ENCODE measurements at places on chromosomes 4 and X.

DNA sequence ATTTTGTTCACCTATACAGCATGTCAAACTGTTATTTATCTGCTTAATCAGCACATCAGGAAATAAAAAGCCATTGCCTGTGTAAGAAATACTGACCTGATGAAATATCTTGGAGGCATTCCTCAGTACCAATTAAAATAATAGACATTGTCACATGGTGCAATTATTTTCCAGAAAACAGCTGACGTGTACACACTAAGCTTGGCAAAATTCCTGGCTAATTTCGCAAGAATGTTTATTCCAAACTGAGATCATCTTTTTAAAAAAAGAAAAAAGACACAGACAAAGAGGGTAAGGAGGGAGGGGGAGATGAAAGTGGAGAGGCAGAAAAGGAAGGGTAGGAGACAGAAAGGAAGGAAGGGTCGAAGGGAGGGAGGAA is 61.9 kb upstream of the NFKB1 start:
- DNase-seq, result no peak

DNA sequence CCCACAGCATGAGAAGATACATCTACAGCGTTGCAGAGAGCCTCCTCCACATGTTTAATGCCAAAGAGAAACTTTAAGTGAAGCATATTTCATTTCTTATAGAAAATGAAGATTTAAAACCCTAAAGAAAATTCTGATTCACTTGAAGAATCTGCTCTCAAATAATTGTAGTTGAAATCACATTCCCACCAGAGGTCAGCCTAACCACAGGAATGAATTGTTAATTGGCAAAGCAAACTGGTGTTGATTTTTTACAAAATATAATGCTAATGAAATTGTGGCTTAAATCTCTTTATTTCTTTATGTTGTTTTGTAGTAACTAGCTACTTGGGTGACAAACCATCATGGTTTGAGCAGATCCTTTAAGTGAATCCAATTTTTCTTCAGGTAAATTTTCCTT is 31.1 kb upstream of the WDR17 start:
- peak; percentile 0 for DNase-seq

DNA sequence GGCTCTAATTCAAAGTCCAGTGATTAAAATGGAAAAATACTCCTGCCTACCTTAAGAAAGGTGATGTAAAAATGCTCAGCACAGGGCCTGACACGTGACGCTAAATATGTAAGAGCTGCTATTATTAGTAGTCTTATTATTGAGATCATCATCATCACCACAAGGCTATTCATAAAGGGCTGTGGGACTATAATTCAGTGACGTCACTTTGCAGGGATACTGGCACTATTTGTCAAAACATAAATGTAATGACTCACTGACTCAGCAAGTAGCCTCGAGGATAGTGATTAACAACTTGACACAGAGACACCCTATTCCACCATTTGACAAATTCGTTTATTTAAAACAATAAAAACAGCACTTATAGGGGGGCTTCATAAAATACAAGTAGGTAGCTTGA is 258.9 kb downstream of the SPANXN1 start:
- DNase-seq, result no peak

DNA sequence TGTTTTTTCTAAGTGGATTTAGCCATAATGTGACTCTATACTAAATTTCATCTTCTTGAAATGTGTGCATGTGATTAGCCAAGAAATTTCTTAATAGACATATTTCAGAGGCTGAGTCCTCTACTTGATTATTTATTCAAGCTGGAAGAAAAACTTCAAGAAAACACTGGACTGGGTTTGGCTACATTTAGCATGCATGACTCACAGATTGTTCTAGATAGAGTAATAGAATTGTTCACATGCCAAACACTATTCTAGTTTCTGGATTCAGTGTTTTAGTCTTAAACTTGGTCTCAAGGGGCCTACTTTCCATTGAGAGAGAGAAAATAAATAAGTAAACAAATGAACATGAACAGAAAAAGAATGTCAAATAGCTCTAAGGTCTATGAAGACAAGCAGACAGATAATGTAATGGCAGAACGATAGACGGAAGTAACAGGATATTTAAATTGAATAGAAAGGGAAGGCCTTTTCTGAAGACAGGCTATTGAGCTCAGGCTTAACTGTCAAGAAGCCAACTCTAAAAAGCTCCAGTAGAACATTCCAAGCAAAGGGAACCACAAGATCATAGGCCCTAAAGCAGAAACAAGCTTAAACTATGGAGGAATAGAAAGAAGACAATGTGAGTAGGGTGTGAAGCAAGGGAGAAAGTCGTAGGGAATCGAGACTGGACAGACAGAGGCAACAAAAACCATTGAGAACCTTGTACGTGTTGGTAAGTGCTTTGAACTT is 104.6 kb downstream of the TMEM144 start:
- DNase-seq, result no peak

- DNase-seq, result no peak
Measured at GRCh38 chrX:82695066-82695465, 813.0 kb upstream of the POU3F4 start.

- DNase-seq, result no peak
Measured at GRCh38 chr4:25161593-25161950, 1.3 kb upstream of the SEPSECS start.

DNA sequence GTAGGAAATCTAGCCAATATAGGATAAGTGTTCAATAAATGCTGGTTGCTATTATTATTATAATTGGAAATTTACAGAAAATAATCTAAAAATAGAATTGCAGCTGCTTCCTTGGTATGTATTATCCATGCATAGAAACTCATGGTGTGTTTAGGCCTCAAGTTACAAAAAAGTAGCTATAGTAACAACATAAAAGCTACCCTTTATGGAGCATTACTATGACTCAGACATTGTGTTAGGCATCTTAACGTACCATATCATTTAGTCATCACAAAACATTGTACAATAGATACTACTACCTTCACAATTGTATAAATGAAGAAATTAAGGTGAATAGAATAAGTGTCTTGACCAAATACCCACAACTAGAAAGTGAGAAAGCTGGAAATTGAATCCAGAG is 126.9 kb upstream of the NRK start:
- DNase-seq, result no peak

DNA sequence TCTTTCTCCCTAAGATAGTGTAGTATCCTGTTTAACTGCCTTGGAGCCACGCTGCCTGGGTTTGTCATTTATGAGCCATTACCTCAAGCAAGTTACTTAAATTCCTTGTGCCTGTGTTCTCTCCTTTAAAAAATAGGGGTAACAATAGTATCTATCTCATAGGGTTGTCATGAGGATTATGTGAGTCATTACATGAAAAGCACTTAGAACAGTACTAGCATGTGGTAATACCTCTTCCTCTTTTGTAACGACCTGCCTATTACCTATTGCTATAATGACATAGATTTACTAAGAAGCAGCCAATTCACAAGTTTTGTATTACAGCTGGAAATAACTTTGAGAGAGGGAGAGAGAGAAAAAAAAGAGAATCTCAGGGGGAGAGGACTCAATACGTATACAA is 834.7 kb downstream of the RAPGEF2 start:
- no peak for DNase-seq

- no peak for DNase-seq
Measured at GRCh38 chrX:139287155-139287924, 243.2 kb upstream of the F9 start.

- no peak for DNase-seq
Measured at GRCh38 chr4:72557021-72557420, 12.0 kb downstream of the ADAMTS3 start.

- DNase-seq, result no peak
Measured at GRCh38 chr4:79609817-79610216, 201.8 kb upstream of the GK2 start.

DNA sequence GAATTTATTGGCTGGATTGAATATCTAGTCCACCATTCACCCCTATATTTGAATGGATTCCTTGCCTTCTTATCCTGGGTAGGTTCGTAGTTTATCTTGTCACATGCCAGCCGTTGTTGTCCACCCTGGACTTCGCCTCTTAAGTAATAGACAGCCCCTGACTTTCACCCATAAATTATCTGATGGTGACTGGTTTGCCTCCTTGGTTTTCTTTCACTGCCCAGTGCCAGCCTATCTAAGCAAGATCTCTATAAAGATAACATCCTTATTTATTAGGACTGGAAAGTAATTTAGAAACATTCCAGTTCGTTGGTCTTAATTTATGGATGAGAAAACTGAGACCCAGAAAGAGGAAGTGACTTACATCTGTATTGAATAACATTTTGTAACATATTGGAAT is 410.3 kb downstream of the RPA4 start:
- DNase-seq, result no peak

DNA sequence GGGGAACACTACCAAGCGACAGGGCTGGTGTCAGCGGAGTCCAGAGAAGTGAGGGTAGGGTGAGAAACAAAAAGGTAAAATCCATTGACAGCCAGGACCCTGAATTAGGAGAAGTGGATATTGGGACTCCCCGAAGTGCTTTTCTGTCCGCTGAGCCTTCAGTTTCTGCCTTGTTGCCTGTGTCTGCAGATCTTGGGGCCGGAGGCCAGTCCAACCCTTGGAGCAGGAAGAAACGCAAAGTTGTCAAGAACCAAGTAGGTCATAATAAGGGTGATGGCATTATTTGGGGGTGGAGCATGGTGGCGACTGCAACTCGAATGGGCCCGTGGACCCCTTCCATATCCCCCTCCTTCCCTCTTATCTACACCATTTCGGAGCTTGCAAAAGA is 1.0 kb downstream of the ARMCX1 start:
- DNase-seq, result no peak

DNA sequence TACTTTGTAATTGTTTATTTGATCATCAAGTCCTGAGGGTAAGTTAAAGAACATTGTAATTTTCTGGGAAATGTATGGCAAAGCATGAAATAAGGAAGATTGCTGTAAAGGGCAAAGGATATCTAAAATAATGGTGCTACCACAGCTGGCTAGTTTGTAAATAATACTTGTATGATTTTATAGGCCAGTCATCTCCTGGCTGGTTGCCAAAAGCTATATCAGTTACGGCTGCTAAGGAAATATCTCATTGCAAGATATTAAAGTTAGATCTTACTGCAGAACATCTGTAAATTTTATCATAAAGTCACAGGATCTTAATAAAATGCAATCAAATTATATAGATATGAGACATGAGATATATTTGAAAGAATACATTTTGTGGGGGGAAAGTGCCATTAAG is 150.8 kb upstream of the CXCL13 start:
- DNase-seq, result no peak

DNA sequence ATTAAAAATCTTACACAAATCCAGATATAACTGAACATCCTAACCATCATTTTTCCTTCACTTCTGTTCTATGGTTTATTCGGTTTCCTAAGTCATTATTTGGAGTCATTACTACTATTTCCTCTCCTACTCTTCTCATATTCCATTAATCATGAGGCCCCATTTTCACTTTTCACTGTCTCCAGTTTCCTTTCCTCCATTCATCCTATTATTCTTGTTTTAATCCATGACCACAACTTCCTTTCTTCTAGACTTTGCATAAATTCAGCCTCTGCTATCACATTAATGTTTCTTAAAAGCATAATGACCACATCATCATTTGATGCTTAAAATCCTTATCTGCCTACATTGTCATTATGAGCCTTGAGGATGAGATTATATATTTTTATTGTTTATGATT is 555.0 kb upstream of the NDST4 start:
- DNase-seq, result no peak

GRCh38 chrX:109299091-109299490 is 182.8 kb downstream of the GUCY2F start:
- DNase-seq, result no peak

- no peak for DNase-seq
Measured at GRCh38 chr4:75662626-75663025, 10.6 kb downstream of the G3BP2 start.

DNA sequence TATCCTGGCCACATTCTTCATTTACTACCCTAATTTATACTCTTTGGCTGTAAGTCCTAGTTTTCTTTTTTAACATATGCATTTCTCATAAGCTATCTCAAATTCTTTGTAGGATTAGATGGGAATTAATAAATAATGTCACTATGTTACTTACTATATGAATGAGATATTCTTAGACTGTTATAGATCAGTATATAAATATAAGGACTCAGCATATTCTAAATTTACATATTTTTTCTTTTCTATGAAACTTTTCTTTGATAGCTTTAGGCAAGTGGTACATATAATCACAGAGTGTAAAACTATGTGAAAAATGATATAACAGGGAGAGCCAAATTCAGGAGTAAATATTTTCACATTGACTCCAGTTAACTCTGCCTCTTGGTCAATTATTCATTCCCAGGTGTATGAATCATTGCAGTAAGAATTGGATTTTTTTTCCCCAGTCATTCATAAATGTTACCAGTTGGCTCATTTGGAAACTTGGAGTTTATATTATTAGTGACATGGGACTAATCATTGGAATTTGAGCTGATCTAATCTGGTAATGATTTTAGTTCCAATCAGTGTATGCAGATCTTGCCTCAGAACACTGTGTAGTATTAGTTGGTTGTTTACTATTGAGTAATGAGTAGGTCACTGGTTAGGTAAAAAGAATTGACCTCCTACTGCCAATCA is 25.3 kb downstream of the FHIP1A start:
- no peak for DNase-seq

- no peak for DNase-seq
Measured at GRCh38 chrX:76064825-76065224, 108.0 kb upstream of the PBDC1 start.

DNA sequence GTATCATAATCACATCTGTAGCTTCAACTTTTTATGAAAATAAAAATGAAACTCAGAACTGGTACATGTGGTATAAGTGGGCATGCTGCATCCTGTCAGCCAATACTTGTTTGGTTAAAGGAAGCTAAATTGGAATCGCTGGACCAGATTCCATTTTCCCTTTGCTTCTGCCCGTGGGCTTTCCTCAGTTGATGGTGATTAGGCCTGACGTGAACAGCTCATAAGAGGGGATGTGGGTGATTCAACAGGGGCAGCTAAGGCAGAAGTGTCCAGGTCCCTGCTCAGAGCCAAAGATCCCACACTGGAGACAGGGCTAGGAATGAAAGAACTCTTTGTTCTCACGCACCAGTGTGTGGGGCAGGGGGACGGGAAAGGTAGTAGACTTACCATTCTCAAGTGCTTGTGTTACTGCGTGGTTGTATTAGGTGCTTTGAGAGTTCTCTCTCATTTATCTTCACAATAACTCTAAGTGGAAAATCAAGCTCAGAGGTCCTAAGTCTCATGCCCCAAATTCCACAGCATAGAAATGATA is 63.2 kb upstream of the GUCY1A1 start:
- no peak for DNase-seq

GRCh38 chr4:2961811-2962441 is 1.3 kb downstream of the NOP14 start:
- DNase-seq, result no peak

DNA sequence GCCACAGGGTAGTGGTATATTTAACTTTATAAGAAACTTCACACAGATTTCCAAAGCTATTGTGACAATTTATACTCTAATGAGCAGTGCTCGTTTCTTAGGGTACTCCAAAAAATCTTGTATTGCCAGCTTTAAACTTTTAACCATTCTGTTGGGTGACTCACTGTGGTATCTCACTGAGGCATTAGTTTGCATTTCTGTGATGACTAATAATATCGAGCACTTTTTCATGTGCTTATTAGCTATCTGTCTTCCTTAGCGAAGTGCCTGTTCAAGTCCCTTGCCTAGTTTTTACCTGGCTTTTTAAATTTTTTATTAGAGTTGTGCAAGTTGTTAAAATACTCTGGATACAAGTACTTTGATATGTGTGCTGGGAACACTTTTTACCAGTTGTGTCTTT is 5.5 kb downstream of the PNMA3 start:
- no peak for DNase-seq

GRCh38 chrX:2446815-2447214 is 54.0 kb downstream of the DHRSX start:
- no peak for DNase-seq
